H4 (cell line): ENCODE measurements at places on chromosomes 5 and 9.
A peak's percentile ranks its signal among the peaks of the same experiment; 100 is the strongest.

DNA sequence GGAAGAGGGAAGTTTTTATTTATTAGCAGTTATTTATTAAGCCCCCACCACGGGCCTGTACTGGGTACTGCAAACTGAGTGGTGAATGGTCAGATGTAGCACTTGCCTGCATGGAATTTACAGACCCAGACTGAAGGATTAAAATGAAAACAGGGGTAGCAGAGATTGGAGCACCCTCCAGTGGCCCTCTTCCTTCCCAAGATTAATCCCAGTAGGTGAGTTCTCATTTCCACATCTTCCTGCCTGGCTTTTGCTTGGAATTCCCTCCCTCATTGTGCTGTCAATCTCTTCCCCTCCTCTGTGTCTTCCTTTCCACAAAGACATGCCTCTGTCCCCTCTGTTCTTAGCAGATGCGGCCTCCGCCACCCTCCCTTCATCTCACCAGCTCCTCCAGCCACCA, 39.2 kb downstream of the MVB12B start:
- DNase-seq: no peak

GRCh38 chr5:126972062-126972895, 58.1 kb downstream of the MARCHF3 start:
- no peak for DNase-seq

DNA sequence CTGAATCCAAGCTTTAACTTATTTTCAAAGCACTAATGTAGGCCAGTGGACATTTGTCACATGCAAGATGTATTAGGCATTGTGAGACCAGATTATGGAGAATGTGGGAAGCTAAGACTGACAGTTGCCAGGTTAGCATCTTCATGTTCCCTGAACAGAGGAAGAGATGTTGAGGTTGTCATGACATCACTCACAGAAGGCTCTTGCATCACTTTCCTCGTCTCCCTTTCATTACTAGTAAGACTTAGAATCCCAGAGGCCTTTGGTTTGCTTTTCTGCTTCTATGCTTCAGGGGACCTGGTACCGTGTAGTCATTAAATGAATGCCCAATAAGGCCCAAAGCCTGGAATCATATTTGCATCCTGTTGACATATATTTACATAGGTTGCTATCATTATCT, 76.4 kb upstream of the RPS23 start:
- DNase-seq: no peak

- DNase-seq: no peak
Measured at GRCh38 chr9:75083188-75083970, 4.6 kb downstream of the NMRK1 start.

DNA sequence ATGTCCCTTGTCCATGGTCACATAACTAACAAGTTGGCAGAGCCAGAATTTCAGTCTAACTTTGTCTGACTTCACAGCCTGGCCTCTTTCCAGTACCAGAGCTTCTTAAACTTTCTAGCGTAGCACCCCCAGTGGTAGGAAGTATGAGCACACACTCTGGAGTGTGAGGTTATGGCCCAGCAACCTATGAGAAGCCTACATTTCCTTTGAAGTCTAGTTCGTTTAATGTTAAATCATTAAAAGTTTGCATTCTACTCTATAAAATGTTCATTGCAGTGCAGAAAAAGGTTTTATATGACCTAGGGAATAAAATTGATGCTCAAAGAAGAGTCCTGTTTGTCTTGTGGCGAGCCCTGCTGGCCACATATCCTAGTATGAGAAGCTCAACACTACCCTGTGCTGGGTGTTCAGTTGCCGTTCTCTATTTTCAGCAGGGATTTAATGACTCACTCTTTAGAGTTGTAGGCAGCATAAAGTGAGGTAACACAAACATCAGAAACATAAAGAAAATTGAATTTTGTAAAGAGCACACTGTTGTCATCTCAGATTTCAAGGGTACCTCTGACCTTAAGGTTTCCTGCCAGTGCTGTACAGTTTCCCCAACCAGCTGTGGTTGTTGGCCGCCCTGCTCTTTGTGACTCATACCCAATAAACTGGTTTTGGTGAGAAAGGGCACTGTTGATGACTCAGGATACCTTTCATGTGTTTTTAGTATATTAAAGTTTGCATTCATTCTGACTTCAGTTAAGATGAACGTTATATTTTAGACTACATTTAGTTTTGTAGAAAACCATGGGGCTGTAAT, 14.3 kb downstream of the MCCC2 start:
- peak; percentile 97 for DNase-seq

DNA sequence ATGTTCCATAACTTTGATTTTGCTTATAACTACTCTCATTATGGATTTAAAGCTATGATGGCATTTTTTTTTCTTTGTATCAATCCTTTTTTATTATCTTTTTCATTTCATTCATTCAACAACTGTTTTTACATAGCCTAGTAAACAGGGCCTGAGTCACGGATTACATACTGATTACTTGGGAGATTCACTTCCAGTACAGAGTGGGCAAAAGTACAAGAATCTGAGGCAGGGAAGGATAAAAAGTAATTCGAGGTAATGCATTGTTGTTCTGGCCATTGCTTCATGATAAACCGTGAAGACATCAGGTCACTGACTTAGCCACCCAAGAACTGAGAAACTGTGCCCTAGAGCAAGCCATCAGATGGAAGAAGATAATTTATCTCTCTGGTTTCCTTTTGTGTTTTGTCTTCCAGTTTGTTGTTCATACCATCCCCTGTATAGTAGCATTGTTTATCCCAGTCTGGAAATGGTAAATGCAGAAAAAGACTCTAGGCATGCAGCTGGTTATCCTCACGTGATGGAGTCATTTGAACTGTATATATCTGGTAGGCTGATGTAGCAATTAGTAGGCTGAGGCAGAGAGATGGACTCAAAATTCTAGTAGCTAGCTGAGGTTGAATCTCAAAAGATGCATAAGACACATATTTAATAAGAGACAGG, 145.6 kb downstream of the CNTLN start:
- no peak for DNase-seq
